ENCODE measurements at places on chromosomes 6 and 20.

GRCh38 chr20:63893999-63894357 lies 948 bp upstream of the DNAJC5 start:
- no peak for DNase-seq

- DNase-seq, result no peak
These were observed 33.4 kb upstream of the RNF217 start for GRCh38 chr6:124928851-124929250.

DNA sequence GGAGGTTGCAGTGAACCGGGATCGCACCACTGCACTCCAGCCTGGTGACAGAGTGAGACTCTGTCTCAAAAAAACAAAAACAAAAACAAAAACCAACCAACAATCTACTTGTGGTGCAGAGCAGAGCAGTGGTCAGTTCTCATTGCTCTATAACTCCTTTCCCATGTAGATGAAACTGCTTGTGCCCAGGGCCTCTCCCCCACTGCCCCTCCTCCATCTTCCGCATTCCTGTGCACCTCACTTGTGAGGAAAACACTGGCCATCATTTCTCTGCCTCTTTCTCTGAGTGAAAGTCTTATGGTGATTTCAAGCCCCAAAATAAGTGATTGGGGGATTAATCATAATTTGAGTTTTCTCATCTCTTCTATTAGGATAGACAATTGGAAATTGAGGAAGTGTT lies 63.9 kb upstream of the GLP1R start:
- DNase-seq, result no peak

DNA sequence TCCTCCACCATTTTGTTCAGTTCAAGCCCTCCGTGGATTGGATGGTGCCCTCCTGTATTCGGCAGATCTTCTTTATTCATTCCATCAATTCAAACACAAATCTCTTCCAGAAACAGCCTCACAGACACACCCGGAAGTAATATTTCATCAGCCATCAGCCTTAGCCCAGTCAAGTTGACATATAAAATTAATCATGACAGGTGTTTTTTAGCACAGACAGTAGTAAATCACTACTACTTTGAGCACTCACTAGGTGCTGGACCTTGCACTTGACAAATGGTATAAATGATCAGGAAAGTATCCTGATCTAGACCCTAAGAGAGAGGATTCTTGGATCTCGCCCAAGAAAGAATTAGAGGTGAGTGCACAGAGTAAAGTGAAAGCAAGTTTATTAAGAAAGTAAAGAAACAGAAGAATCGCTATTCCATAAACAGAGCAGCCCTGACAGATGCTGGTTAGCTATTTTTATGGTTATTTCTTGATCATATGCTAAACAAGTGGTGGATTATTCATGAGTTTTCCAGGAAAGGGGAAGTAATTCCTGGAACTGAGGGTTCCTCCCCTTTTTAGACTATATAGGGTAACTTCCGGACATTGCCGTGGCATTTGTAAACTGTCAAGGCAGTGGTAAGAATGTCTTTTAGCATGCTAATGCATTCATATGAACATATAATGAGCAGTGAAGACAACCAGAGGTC lies 194.6 kb upstream of the LAMP5 start:
- DNase-seq, result no peak

GRCh38 chr6:119449331-119450156 lies 100.0 kb upstream of the MAN1A1 start:
- no peak for DNase-seq

DNA sequence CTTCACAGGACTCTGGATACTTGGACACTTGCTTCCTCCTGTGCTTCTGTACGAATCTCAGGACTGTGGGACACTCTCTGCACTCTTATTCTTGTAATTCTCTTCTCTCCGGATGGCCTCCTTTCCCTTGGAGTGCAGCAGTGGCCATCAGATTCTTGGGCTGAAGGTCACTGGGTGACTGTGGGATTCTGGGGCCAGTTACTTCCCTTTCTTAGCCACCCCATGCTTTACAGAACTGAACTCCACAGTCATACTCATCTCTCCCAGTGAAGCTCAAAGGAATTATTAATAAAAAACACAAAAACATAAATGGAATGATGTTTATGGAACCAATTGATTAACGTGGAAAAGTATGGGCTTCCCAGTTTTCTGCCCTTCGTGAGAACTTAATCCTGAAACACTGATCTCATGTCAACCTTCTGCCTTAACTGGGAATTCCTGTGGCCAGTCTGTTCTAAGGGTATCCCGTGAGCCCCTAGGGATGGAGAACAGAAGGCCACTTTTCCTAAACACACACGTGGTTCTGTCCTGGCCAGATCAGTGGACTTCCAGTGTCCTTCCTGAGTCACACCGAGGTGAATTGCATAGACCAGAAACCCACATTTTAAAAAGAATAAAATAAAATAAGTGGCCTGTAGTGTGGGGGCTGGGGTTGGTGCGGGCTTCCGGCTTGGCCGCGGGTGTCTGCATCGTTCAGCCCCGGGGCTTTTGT lies 23.6 kb upstream of the HLA-E start:
- DNase-seq, result no peak

- no peak for DNase-seq
These were observed 1590.1 kb downstream of the HACE1 start for GRCh38 chr6:103269581-103269980.

DNA sequence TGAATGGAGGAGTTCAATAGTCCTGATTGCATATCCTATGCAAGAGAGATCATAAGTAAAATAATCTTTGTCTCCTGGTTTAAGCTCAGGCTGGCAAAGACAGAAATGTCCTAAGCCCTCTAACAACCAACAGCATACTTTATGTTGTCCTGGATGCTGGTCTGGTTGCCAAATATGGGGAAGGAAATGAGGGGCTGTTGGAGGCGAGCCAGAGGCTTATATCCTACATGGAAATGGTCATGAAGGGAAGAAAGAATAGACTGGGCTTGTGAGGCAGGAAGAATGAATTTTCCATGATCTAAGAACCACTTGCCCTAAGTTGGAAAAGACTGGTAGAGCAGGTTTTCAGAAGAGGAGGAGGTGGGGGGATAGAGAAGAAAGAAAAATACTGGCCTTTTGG lies 237.1 kb downstream of the SMOC2 start:
- DNase-seq, result no peak

DNA sequence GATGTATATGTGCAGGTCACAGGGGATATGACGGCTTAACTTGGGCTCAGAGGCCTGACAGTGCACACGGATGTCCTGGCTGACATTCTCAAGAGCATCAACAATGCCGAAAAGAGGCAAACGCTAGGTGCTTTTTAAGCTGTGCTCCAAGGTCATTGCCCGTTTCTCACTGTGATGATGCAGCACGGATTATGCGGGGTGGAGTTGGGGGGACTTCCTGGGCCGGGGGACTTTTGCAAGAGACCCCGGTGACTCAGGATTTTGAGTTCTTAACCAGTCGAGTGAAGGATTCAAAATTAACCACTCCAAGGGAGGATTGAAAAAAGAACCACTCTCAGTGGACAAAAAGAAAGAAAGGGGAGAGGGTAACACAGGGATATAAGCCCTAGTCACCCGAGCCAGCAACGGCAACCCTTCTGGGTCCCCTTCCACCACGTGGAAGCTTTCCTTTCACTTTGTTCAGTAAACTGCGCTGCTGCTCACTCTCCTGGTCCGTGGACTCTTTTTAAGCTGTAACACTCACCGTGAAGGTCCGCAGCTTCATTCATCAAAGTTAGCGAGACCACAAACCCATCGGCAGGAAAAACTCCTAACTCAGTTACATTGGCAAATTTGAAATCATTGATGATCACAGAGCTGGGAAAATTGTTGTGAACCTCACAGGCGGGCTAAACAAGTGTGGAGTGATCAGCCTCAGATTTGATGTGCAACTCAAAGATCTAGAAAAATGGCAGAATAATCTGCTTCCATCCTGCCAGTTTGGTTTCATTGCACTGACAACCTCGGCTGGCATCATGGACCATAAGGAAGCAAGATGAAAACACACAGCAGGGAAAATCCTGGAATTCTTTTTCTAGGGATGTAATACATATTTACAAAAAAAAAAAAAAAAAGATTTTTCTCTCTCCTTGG lies 199.3 kb downstream of the ARID1B start:
- no peak for DNase-seq

DNA sequence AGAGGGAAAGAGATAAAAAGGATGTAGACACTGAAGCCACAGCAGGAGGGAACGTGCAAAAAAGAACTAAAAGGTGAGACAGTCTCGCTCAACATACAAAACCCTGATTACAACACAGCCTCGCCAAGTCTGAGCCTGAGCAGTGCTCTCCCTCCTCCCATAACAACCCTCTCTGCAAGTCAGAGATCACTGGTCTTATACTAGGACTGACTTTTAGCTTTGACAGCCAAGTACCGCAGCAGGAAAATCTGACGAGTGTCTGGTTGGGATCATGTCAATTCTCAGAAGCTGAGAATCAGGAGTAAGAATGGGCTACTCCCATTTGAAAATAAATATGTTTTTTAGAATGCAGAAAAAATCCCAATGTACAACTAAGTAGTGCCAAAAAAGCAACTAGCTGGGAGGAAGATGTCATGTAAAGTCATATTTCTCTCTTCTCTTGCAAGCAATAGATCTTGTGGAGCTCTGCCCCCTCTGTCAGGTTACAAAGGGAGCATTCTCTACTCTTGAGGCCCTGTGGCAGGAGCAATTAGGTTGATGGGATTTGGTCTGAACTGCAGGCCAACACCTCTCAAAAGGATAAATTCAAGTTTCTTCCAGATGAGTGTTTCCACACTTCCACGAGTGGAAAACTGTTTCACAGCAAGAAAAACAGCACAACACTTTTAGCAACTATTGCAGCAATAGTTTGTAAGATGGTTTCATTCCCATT lies 118.9 kb upstream of the COL21A1 start:
- no peak for DNase-seq

- DNase-seq, result peak; percentile 34
These were observed 2.2 kb downstream of the HIVEP2 start for GRCh38 chr6:142942805-142943227.

DNA sequence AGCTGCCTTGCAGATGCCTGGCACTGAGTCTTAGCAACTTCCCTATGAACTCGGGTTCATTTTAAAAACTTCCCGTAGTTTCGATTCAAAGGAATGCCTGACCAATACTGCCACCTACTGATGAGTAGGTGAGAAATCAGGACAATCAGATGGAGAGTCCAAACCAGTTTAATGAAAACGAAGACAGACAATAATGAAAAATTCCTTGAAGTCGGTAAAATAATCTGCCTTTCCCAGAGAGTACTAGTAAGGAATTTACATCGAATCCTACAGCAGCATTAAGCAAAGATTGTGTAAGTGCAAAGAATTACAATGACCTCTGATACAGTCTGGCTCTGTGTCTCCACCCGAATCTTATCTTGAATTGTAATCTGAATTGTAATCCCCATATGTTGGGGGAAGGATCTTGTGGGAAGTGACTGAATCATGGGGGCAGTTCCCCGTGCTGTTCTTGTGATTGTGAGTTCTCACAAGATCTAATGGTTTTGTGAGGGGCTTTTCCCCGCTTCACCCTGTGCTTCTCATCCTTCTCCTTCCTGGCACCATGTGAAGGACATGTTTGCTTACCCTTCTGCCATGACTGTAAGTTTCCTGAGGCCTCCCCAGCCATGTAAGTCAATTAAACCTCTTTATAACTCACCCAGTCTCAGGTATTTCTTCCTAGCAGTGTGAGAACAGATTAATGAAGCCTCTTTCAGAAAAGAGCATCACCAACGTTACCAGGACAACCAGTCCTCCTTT lies 134.4 kb downstream of the ARHGAP18 start:
- peak; percentile 4 for DNase-seq

DNA sequence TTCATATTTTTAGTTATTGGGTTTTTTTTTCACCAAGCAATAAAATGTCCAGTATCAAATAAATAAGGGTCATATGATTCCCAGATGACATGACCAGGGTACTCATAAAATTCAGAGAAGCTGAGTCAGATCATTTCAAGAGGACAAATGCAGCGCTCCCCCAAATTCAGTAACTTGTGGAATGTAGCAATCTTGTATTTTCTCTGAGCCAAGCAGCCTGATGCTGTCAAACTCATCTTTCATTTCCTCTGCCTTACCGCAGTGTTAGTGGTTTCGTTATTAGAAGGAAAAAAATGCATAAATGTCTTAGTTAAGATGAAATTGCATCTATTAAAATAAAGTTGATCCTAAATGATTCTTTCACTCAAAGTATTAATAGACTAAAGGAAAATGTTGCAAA lies 57.8 kb upstream of the EDN1 start:
- no peak for DNase-seq

GRCh38 chr6:85576476-85576875 lies 17.2 kb downstream of the SNX14 start:
- DNase-seq, result no peak

DNA sequence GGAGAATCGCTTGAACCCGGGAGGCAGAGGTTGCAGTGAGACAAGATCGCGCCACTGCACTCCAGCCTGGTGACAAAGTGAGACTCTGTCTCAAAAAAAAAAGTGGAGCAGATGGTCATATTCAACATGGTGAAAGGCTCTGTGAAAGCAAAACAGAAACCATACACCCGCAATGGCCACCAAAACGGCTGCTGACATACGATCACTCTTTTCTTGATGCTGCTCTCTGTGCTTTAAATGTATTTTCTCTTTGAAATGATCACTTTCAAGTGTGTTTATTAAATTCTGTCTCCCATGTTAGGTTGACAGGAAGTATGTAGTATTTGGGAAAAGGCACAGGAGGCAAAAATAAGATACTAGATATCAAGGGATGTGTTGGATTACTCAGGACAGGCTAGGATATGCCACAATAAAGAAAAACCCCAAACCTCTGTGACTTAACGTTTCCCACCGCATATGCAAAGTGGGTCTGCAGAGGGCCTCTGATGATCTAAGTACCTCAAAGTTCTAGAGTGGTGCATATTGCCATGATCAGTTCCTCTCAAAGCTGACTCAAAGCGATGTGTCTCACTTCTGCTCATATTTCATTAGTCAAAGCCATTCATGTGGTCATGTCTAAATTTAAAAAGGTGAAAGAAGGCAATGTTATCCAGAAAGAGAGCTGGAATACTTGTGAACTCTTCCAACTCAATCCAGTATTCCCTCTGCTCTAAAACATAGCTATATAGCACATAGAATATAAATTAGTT lies 155.1 kb upstream of the SOX4 start:
- DNase-seq, result no peak

- no peak for DNase-seq
These were observed 255.8 kb upstream of the RAB32 start for GRCh38 chr6:146287691-146288369.

- no peak for DNase-seq
These were observed 124.8 kb downstream of the AHI1 start for GRCh38 chr6:135372758-135373157.

- no peak for DNase-seq
These were observed 45.7 kb upstream of the TPD52L1 start for GRCh38 chr6:125107896-125108295.

- no peak for DNase-seq
These were observed 154.3 kb upstream of the TENT5A start for GRCh38 chr6:81906709-81907204.

GRCh38 chr6:22954749-22955385 lies 385.5 kb downstream of the HDGFL1 start:
- DNase-seq, result peak; percentile 42

Measured in A549 (cell line).